NCI-H524 treated with DMSO at 0.1 percent for 48 hours (cell line): ENCODE measurements at places on chromosomes 3 and 15.

GRCh38 chr15:59447367-59447766 lies 9.4 kb downstream of the FAM81A start:
- no peak for DNase-seq

DNA sequence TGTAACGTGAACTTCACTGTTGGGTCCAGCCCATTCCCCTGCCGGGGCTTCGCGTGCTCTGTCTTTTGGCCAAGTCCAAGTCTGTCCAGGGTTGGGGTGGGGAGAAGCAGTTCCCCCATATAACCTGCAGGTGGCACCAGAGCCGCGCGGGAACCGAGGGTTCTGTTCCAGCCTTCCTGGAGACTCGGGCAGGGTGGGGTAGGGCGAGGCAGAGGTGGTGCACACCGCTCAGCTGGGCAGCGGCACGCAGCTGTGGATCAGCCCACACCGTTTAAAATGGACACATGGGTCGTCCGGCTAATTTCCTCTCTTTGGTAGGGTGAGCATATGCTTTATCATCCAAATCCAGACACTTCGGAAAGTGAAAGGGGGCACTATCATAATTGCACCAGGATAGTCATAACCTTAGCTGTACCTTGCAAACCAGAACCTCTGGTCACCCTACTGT lies 118.1 kb downstream of the TBC1D2B start:
- DNase-seq = peak; percentile 31

DNA sequence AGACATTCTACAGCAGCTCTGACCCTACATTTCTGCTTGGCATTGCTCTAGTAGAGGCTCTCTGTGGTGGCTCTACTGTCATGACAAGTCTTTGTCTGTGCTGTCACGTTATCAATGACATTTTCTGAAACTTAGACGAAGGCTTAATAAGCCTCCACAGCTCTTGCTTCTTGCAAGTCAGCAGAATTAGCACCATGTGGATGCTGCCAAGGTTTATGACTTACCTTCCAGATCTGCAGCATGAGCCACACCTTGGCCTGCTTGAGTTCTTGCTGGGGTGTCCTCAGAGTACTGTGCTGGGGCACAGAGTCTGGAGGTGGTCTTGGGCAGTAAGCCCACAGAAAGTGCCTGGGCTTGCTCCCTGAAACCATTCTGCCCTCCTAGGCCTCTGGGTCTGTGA lies 9.8 kb downstream of the RTP1 start:
- no peak for DNase-seq

DNA sequence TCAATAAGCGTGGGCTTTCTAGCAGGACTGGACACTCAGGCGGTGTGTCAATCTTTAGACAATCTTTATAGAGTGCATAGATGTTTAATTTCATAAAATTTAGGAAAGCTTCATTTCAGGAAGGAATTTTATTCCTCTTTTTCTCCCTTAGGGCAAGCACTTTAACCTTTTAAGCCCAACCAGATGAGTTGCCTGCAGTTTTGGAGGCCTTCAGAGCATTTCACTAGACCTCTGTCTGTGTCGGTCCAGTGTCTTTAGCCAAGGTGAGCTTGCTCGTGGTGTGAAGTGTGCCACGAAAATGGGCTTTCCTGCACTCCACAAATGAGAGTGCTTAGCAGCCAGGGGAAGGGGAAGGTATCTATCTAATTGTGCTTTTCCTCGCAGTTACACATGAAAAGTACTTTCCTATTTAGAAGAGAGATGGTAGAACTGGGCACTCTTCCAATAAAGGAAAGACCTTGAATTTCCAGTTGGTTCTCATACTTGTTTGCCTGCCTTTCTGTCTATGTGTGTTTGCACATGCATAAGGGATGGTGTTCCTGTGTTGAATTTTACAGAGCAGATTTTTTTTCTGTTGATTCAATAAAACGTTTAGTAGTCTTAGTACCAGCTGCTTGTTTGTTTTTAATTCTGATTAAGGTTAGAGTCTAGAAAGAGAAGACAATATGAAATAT lies 53.6 kb downstream of the FEZF2 start:
- DNase-seq = no peak

- DNase-seq = no peak
Observed at GRCh38 chr15:72184165-72184811, 13.3 kb downstream of the GRAMD2A start.

DNA sequence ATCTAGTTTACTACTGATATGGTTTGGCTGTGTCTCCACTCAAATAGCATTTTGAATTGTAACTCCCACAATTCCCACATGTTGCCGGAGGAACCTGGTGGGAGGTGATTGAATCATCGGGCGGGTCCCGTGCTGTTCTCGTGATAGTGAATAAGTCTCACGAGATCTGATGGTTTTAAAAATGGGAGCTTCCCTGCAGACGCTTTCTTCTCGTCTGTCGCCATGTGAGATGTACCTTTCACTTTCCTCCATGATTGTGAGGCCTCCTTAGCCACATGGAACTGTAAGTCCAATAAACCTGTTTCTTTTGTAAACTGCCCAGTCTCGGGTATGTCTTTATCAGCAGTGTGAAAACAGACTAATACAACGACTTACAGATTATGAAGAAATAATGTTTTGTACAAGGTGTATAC lies 35.6 kb upstream of the PYDC2 start:
- no peak for DNase-seq

- DNase-seq = no peak
Observed at GRCh38 chr3:128067489-128067888, 15.3 kb downstream of the SEC61A1 start.

GRCh38 chr3:161549261-161549660 lies 52.7 kb downstream of the OTOL1 start:
- DNase-seq = no peak

GRCh38 chr3:160400702-160401150 lies 1.3 kb downstream of the SMC4 start:
- no peak for DNase-seq

- no peak for DNase-seq
Observed at GRCh38 chr3:55796533-55796932, 309.4 kb upstream of the WNT5A start.

GRCh38 chr3:11592445-11593298 lies 51.0 kb downstream of the VGLL4 start:
- DNase-seq = no peak

- no peak for DNase-seq
Observed at GRCh38 chr3:53509494-53509893, 15.1 kb downstream of the CACNA1D start.

DNA sequence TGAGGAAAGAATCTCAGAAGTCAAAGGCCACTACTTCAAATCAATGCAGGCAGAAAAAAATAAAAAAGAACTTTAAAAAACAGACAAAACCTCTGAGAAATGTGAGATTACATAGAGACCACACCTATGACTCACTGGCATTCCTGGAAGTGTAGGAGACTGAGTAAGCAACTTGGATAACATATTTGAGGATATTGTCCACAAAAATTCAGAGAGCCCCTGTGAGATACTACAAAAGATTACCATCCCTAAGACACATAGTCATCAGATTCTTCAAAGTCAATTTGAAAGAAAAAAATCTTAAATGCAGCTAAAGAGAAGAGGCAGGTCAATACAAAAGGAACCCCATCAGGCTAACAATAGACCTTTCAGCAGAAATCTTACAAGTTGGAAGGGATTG lies 887.3 kb downstream of the NTRK3 start:
- DNase-seq = no peak

- no peak for DNase-seq
Observed at GRCh38 chr3:64508140-64508539, 179.7 kb downstream of the ADAMTS9 start.

DNA sequence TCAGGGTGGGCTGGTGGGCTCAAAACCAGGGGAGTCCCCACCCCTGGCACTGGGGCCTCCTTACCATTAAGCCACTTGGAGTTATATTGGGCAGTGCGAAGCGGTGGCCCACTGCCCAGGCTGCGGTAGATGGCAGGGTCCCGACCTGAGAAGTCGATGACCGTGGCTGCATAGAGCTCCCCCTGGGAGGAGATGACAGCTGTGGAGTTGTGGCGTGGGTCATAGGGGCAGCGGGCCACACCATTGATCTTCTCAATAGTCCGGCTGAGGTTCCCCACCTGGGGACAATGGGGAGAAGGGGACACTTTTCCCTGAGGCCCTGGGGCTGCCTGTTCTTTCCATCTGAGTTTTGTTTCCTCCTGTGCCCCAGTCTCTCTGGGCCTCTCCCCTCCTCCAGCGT lies 99.8 kb downstream of the SEMA5B start:
- DNase-seq = no peak

DNA sequence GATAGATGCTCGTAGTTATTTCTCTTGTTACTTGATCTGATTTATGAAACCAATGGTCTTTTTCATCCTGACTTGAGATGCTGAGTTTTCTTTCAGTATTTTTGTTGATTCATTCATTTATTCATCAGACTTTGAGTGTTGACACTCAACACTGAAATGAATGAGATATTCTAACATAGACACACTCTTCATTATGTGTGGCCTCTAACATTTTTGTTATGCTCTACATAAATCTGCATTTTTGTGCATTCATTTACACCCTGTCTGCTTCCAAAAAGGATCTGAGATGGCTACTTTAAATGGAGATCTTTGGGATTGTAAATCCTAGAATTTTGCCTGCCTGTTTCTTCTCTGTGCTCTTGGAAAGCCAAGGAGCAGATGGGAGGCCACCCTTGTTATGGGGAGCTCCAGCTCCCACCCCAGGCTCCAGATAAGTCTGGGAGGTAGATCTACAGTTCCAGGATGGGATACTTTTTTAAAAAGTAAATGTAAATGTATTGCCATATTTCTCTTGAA lies 287.2 kb upstream of the LRRFIP2 start:
- DNase-seq = no peak

- DNase-seq = no peak
Observed at GRCh38 chr15:99495430-99496301, 70.1 kb upstream of the MEF2A start.

DNA sequence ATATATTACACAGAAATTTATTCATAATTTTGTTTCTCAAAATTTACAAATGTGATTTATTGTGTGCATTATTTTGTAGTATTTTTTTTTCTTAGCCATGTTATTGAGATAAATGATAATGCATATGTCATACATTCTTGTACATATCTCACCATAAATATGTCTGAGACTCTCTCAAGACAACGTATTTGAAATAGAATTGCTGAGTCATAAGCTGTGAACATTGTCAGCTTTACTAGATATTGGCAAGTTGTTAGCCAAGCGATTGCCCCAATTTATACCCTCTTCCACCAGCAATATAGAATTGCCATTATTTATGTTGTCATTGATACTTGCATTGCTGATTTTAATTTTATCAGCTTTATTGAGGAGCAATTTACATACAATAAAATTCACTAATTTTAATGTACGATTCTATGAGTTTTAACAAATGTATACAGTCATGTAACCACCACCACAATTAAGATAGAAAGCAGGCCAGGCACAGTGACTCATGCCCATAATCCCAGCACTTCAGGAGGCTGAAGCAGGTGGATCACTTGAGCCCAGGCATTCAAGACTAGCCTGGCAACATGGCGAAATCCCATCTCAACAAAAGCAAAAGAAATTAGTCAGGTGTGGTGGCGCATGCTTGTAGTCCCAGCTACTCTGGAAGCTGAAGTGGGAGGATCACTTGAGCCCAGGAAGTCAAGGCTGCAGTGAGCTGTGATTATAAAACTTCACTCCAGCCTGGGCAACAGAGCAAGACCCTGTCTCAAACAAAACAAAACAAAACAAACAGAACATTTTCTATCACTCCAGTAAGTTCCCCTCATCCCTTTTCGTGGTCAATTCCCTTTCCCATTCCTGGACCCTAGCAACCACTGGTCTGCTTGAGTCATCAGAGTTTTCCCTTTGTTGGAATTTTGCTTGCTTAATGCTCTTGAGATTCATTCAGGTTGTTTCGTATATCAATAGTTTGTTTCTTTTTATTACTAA lies 373.1 kb downstream of the MFSD1 start:
- DNase-seq = peak; percentile 18

GRCh38 chr3:188533612-188534357 lies 379.8 kb downstream of the LPP start:
- no peak for DNase-seq

DNA sequence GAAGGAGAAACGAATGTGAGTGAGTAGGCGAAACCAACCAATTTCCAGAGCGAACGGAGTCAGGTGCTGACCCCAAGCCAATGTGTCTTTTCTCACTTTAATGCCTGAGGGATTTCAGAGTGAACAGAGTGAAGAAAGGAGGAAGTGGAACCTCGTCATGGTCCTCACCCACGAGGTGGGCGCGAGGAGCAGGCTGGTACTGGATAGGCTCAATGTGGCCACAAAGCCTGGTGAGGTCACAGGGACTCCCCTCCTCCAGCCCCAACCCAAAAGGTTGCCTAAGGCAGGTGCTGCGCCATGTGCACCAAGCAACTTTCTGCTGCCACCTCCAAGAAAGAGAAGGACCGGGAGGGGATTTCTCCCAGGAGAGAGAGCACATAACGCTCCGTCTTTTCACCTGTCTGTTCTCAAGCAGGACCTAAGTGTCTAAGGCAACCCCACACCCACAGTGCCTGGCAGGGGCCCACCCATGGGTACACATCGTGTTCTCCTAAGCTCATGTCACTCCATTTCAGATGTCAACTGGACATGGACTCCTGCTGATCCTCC lies 3.8 kb downstream of the NRROS start:
- no peak for DNase-seq

GRCh38 chr15:36758800-36759199 lies 179.4 kb downstream of the CDIN1 start:
- no peak for DNase-seq

DNA sequence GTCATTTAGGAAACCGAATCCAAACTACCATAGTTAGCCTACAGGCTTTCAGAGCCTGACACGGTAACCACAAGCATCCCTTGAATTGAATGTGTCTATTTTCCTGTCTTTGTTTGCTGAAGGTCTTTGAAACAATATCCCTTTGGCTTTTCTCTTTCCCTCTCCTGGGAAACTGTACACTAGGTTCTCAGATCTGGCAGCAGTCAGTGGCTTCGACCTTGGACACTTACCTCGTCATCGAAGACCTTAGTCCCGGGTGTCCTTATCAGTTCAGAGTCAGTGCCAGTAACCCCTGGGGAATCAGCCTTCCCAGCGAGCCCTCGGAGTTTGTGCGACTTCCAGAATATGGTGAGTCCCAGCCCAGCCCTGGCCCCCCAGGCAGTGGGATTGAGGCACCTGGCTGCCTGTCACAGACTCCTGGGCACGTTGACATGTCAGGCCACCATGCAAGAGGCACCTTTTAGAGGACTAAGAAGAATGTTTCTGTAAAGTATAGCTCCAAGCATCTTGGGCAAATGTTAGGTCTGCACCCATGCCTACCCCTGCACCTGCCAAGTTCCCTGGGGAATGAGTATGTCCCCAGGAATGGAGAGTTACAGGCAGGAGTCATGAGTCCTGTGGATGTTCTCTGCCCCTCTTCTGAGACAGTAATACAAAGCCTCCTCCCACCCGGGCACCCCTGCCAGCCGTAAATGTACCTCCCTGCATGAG lies 30.4 kb upstream of the UMPS start:
- no peak for DNase-seq

DNA sequence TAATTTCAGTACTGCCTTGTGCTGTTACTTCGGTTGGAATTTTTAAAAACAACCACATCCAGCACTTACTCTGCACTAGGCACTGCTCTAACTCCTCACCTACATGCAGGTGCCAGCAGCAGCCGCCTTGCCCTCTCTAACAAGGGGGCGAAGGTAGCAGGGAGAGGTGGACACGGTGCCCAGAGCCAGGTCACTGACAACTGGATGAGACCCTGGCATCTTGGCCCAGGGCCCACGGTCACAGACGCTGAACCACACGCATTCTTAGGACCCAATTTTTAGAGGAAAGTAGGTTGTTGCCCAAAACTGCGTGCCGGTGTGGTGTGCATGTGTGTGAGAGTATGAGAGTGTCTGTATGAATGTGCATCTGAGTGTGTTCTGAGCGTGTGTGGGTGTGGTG lies 63.4 kb upstream of the GATA2 start:
- no peak for DNase-seq

GRCh38 chr15:84805221-84805620 lies 11.9 kb upstream of the ALPK3 start:
- no peak for DNase-seq
